NT2/D1 (cell line): ENCODE measurements at places on chromosomes 3 and 15.

GRCh38 chr15:48400086-48400485 lies 68.9 kb downstream of the DUT start:
- no peak for DNase-seq

GRCh38 chr15:73867956-73868355 lies 5.4 kb upstream of the TBC1D21 start:
- DNase-seq: no peak

DNA sequence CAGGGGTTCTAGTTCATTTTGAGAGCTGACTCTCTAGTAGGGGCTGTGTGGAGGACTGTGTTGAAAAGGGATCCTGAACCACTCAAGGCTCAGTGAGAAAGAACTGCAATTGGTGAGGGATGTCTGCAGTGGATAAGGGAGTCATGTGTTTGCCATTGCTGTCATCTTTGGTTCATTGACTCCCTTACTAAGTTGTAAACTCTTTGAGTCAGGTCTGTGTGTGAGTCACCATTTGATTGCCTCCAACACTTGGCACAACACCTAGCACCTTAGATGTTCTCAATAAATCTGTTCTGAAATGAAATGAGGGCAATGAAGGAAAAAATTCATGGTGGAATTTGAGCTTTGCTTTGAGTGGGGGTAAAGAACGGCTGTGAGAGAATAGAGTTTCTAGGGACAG lies 51.7 kb downstream of the PLS1 start:
- no peak for DNase-seq

DNA sequence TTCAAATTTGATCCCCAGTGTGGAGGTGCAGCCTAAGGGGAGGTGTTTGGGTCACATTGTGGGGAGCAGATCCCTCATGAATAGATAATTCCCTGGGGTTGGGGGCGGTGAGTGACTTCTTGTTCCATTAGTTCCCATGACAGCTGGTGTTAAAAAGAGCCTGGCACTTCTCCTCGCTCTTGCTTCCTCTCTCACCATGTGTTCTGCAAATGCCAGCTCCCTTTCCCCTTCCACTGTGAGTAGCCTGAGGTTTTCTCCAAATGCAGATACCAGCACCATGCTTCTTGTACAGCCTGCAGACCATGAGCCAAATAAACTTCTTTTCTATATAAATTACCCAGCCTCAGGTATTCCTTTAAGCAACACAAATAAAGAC lies 23.1 kb downstream of the RIOX2 start:
- DNase-seq: no peak

DNA sequence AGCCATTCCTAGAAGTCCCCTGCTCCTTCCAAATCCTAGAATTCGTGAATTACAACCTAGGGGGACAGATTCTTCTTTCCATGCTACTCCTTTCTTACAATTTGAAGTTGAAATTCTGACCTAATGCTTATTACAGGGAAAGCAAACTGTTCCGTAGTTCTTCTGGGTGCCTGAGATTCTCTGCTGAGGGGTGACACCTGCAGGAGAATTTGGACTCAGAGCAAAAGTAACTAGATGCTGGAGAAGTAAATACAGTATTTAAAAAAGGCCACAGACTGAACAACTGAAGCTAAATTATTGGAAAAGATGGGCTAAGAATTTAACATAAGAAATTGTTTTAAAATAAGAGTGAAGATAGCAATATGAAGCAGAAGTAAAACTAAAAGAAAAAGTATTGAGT lies 37.9 kb downstream of the ACAD9 start:
- no peak for DNase-seq

GRCh38 chr3:105965384-105965783 lies 96.6 kb upstream of the CBLB start:
- DNase-seq: no peak

- no peak for DNase-seq
These were observed 178.9 kb downstream of the SV2B start for GRCh38 chr15:91278951-91279350.

DNA sequence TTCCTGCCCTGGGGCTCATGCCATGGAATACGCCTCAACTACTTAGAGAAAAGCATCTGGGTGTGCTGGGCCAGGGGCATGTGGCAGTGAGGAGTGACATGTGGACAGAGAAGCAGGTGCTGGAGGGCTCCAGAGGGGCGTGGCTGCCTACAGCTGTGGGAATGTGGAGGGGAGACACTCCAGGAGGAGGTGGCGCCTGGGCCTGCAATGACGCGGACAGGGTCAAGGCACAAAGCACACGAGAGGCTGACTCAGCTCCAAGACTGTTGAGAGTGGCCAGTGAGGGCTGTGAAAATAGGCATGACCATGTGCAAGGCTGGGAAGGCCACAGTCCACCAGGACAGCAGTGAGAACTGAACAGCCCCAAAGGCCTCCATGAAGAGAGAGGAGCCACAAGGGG lies 48.5 kb downstream of the PTH1R start:
- no peak for DNase-seq

DNA sequence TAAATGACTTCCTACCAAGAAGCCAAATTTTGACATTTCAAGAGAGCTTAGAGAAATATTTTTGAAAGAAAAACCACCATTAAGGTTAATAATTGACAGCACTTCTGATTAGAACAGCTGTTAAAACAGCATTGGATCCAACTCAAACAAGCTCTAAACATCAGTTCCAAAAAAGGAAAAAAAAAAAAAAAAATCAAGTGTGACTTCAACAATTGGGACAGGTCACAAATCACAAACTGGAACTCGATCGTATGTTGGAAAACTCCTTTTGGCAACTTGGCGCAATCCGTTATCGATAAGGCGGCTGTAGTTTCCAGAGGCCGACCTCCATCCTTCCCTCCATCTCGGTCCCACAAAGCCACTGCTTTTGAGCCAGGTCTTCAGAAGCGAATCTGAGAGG lies 17.8 kb downstream of the TLE3 start:
- DNase-seq: no peak
